ENCODE measurements at places on chromosomes 12 and 14. TPM values are rescaled to one million over a fixed set of nuclear protein-coding genes. Genes with fewer than 3 reads are reported as not detected.

Gene SLC6A13
- total RNA-seq = 0.32 TPM

Gene KRT7
- total RNA-seq = 7.6 TPM

Gene BIN2
- 78.8 TPM for total RNA-seq

Gene KRT85
- not detected for total RNA-seq

Gene UNC79
- 0.05 TPM for total RNA-seq

Gene SLC6A12
- not detected for total RNA-seq

Gene LAG3
- total RNA-seq = 45.6 TPM

DNA sequence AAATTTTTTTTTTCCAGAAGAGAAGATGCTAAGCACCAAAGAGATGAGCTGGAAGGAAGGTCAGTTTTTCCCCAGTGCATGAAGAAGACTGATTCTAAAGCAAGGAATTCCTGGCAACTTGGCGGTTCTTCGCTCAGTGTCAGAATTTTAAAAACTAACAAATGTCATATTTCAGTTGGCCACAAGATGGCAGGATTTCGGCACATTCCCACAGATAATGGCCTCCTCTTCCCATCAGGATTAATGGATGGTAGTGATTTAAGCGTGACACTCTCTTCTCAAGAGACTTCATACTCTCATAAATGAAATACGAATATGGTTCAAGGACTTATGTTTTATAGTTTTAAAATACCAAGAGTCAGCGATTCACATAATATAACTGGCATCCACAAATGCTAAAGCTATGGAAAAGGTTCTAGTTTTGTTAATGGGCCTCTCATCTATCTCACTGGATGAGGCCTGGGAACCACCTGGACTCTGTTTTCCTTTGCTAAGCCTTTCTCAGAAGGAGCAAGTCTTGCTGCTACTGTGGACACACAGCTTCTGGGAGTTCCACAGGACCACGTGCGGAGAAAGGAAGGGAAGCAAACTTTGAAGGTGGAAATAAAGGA, 46.1 kb upstream of the PTPRO start:
- H3K4me3 ChIP-seq = no peak overlapping the region
- ATAC-seq = no peak
- H3K27ac ChIP-seq = no peak overlapping the region
- no peaks in the 10 kb centered on the region for H3K4me1 ChIP-seq

GRCh38 chr12:113361574-113362370, 3.4 kb downstream of the PLBD2 start:
- H3K4me1 ChIP-seq = peaks cover 11% of the 10 kb centered on the region
- peak overlapping the region; percentile 45 for H3K27ac ChIP-seq
- H3K36me3 ChIP-seq = peaks cover 24% of the 10 kb centered on the region
- ATAC-seq = no peak
- H3K27me3 ChIP-seq = no peaks in the 10 kb centered on the region
- no peak overlapping the region for H3K4me3 ChIP-seq

DNA sequence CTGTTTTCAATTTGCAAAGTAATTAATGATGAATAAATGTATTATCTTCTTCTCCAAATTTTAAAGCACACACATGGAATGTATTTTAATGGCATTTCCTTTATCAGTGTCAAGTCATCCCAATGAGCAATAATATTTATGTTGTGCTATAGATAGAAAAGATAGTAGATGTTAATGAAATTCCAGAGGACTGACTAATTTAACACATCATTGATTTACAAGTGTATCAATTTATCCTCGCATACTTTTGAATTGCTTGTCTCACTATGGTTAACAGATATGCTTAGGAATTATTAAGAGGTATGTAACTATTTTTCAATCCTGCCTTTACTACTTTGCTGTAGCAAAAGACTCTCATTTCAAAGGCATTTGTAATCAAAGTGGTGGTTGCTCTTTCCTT, 842.9 kb downstream of the SLC6A15 start:
- H3K36me3 ChIP-seq = no peaks in the 10 kb centered on the region
- H3K27ac ChIP-seq = no peak overlapping the region
- no peak for ATAC-seq
- H3K4me1 ChIP-seq = no peaks in the 10 kb centered on the region
- no peaks in the 10 kb centered on the region for H3K27me3 ChIP-seq

- peaks cover 27% of the 10 kb centered on the region for H3K4me1 ChIP-seq
- H3K4me3 ChIP-seq = no peak overlapping the region
- H3K27me3 ChIP-seq = no peaks in the 10 kb centered on the region
- peak; percentile 23 for ATAC-seq
- peaks cover 6% of the 10 kb centered on the region for H3K36me3 ChIP-seq
- H3K27ac ChIP-seq = no peak overlapping the region
Measured at GRCh38 chr12:46267825-46268582, 839 bp downstream of the SLC38A1 start.

GRCh38 chr14:62144863-62145262, 382.6 kb downstream of the SNAPC1 start:
- H3K4me3 ChIP-seq = no peak overlapping the region
- no peak for ATAC-seq
- peaks cover 21% of the 10 kb centered on the region for H3K27me3 ChIP-seq

GRCh38 chr14:92386637-92387036, 63.7 kb downstream of the SLC24A4 start:
- ATAC-seq = no peak
- H3K4me3 ChIP-seq = no peak overlapping the region
- no peaks in the 10 kb centered on the region for H3K4me1 ChIP-seq
- H3K27me3 ChIP-seq = no peaks in the 10 kb centered on the region

DNA sequence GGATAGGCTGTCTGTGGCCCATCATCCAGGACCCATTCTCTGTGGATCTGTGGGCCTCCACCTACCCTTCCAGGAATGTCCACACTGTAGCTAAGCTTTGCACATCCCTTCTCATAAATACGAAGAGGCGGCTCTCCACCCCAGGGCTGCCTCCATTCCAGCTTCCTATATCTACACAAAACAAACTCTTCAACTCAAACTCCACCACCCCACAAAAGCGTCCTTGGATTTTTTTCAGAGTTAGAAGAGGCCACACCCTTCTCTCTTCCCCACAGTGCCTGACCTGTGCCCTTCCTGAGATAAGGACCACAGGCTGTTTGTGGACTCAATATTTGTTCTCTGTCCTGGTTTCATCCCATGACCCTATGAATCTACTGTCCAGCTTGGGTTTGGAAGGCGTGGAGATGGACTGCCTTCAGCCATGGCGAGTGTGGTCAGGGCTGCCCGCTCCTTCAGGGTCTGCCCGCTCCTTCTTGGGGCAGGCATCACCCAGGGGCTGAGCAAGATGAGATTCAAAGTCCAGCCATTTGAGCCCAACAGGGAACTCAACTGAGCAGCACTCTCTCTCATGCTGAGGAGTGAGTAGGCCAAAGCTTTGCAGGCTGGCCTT, 13.0 kb upstream of the SERPINA12 start:
- H3K27me3 ChIP-seq = peaks cover 24% of the 10 kb centered on the region
- no peaks in the 10 kb centered on the region for H3K4me1 ChIP-seq
- H3K27ac ChIP-seq = no peak overlapping the region
- no peak overlapping the region for H3K4me3 ChIP-seq

- no peaks in the 10 kb centered on the region for H3K4me1 ChIP-seq
- H3K4me3 ChIP-seq = no peak overlapping the region
- no peak overlapping the region for H3K27ac ChIP-seq
- H3K27me3 ChIP-seq = no peaks in the 10 kb centered on the region
- no peaks in the 10 kb centered on the region for H3K36me3 ChIP-seq
Measured at GRCh38 chr12:85445060-85445938, 165.3 kb downstream of the ALX1 start.

DNA sequence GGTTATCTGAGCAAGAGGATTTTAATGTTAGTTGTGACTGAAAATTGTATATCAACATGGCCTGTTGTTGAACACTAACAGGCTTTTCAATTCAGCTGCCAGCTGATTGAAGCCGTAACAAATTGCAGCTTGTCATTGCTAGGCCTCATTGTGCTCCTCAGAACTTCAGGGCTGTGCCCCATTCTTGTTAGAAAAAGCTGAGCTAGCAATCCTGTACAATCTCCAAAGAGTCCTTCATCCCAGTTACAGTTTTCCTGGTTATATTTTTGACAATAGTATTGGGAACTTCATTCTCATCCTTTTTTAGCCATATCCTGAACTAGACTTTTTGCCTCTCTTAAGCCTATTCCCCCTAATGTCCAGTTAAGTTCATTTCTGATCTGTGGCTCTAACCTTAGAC, 564.1 kb upstream of the ATXN7L3B start:
- H3K4me1 ChIP-seq = no peaks in the 10 kb centered on the region
- no peak overlapping the region for H3K27ac ChIP-seq
- no peaks in the 10 kb centered on the region for H3K36me3 ChIP-seq
- ATAC-seq = no peak
- H3K4me3 ChIP-seq = no peak overlapping the region
- no peaks in the 10 kb centered on the region for H3K27me3 ChIP-seq

- H3K27me3 ChIP-seq = no peaks in the 10 kb centered on the region
- H3K36me3 ChIP-seq = peaks cover 89% of the 10 kb centered on the region
- peak overlapping the region; percentile 46 for H3K27ac ChIP-seq
- H3K4me3 ChIP-seq = no peak overlapping the region
- peaks cover 21% of the 10 kb centered on the region for H3K4me1 ChIP-seq
Measured at GRCh38 chr12:108820707-108821406, 36.5 kb downstream of the SSH1 start.

- no peak for ATAC-seq
- H3K36me3 ChIP-seq = no peaks in the 10 kb centered on the region
- no peaks in the 10 kb centered on the region for H3K27me3 ChIP-seq
- no peaks in the 10 kb centered on the region for H3K4me1 ChIP-seq
Measured at GRCh38 chr14:28577187-28577586, 189.4 kb upstream of the FOXG1 start.

Data from activated T-helper 17 cell treated with anti-CD3 and anti-CD28 coated beads, Interleukin-2, amount 50 U/mL, for 72 hours (primary cell).